ENCODE measurements at places on chromosomes 5 and 9.

GRCh38 chr9:130970855-130971254 lies 31.8 kb upstream of the FIBCD1 start:
- no peak for DNase-seq

DNA sequence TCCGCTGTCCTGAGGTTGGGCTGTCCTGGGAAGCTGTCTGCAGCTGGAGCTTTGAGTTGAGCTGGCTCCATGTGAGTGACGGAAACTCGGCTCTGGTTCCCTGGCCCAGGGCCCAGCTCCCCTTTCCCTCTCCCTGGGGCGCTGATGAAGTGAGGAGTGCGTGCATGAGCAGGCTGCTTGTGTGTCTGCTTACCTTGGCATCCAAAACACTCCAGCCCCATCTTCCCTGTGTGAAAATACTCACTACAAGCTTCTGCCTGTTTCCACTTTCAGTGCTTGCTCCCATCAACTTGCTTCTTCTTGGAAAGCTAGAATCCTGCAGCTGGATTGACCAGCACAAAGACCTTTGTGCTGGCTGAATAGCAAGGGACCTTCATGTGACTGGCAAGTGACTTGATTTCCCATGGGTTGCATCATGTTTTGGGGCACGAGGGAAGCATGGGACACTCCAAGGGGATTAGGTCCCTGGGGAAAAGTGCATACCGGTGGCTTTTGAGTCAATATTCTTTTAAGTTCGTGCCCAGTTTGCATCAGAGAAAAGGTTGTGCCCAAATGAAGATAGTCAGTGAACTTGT lies 198.1 kb downstream of the GADD45G start:
- DNase-seq, result no peak

- no peak for DNase-seq
Observed at GRCh38 chr9:13596383-13596970, 317.0 kb upstream of the MPDZ start.

DNA sequence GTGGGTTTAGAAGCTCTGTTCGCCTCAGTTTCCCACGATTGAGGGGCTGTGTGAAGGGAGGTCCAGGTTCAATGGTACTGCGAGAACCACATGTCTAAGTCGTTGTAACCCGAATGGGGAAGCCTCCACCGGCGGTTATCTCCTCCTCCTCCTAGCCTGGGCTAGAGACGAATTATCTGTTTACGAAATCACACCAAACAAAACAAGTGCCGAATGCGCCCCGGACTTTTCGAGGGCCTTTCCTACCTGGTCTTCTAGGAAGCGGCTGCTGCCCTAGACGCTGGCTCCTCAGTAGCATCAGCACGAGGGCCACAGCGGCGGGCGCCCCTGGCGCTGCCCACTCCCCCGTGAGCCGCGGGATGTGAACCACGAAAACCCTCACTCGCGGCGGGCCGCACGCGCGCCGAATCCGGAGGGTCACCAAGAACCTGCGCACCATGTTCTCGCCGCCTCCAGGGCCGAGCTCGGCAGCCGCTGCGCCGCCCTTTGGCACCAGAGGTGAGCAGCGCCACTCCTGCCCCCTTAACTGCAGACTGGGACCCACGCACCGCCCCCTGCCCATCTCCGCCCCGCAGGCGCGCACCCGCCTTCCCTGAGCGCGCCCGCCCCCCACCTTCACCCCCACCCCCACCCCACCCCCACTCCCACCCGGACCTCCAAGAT lies at the start of gene CDKN2A:
Gene CDKN2A, minus strand, starts transcription at position 500 of the 663 bp plus-strand sequence.
- peak; percentile 36 for DNase-seq

DNA sequence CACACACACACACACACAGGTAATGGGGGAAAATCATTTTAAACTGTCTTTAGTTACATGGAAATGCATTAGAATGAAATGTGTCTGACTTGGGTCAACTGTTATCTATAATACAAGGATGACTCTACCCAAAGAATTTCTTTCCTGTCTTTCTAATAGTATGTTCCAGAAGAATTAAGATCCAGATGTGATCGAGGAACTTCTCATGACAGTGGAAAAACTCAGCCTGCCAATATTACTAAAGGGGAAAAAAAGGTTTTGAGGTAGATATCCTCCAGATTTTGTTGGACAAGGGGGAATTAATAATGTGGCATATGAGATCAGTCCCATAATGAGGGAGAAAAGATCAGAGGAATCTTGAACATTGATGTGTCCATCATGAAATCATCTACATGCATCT lies 190.6 kb upstream of the MAP3K1 start:
- DNase-seq, result no peak

- no peak for DNase-seq
Observed at GRCh38 chr5:89232139-89232603, 349.2 kb upstream of the MEF2C start.

DNA sequence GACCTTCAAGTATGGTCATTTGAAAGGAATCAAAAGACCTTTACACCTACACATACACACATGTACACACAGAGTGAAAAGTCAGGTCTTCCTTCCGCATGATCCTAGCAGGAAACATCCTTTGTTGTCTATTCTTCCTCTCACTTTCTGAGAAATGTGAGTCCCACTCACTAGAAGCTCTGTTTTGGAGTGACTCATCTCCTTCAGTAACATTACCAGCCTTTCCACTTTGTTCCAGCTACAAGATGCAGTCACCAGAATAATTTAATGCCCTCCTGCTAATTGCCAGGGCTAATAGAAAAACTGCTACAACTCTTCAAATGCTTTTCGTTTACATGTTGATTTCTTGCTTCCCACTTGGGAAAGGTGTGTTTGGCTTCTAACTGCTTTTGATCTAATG lies 417.3 kb downstream of the RASEF start:
- DNase-seq, result no peak

GRCh38 chr5:56840597-56840996 lies 25.2 kb downstream of the MAP3K1 start:
- no peak for DNase-seq

GRCh38 chr5:54329731-54330709 lies 19.6 kb upstream of the ARL15 start:
- no peak for DNase-seq

DNA sequence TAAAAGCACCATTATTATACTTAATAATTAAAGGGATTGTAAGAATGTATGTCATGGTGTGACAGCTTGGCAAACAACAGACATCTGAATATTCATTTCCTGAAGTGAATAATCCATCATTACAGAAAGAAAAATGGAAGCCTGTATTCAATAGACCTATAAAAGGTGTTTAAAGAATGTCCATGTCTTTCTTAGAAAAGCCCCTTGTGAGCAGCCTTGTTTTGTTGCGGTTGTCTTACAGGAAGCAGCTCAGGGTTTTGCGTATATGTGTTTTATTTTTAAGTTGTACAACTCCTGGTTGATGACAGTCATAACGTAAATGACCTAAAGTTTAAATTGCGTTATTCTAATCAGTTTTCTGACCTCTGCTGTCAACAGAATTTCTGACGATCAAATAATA lies 53.8 kb downstream of the CAST start:
- DNase-seq, result no peak

DNA sequence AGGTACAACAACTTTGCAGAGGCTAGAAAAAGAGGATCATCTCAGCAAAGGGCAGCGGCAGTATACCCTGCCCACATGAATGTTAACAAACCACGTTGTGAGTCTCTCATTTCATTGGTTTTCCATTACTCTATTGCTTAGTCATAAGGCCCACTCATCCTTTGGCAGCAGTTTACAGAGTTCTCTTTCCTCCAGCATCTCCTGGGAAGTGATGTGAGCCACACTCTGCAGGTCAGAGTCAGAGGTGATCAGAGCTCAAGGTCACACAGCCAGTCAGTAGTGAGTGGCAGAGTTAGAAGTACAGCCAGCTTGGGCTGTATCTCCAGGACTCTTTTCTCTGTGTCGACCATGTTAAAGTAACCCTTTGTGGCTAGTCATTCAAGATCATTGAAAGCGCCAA lies 599.6 kb upstream of the GRAMD2B start:
- no peak for DNase-seq

DNA sequence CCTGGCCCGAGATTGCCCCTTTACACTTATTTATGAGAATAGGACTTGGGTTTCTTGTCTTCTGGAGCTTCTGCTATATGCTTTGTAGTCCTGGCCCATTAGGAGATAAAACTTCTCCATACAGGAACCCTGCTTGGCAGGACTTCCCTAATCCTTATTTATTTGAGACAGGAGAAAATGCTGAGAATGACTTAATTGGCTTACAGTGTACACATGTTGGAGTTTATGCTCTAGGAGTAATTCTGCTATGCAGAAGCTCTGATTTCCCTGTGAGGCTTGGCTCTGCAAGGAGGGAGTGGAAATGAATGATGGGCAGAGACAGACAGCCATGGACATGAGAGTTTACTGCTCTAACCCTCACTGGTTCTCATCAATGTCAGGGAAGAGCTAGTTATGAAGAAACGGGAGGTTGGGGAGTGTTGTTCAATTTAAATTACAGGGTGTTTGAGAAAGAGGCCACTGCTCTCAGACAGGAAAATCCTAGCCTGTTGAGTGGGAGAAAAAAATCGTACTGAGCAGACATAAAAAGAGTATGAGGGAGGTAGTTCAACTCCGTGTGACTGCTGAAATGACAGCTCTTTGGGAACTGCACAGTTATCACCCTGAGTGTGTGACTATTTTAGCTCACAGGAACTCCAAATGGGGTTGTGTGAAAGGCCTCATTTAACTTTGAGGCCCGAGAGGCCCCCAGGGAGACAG lies 37.5 kb downstream of the ACTBL2 start:
- no peak for DNase-seq

DNA sequence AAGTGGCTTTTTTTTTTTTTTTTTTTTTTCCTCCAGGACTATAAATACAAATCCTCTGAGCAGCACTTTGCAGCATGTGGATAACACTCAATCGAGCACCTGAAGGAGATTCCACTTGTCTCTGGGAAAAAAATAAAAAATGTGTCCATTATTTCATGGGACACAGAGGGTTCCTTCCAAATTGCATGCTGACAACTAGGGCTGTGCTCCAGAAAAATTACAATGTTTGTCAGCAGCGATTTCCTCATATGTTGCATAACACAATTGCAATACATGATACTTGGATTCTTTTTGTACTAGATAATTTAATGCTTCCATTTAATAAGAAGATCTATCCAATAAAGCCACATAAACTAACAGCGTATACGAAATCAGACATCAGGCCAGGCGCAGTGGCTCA lies 84.4 kb downstream of the CDH18 start:
- DNase-seq, result no peak

DNA sequence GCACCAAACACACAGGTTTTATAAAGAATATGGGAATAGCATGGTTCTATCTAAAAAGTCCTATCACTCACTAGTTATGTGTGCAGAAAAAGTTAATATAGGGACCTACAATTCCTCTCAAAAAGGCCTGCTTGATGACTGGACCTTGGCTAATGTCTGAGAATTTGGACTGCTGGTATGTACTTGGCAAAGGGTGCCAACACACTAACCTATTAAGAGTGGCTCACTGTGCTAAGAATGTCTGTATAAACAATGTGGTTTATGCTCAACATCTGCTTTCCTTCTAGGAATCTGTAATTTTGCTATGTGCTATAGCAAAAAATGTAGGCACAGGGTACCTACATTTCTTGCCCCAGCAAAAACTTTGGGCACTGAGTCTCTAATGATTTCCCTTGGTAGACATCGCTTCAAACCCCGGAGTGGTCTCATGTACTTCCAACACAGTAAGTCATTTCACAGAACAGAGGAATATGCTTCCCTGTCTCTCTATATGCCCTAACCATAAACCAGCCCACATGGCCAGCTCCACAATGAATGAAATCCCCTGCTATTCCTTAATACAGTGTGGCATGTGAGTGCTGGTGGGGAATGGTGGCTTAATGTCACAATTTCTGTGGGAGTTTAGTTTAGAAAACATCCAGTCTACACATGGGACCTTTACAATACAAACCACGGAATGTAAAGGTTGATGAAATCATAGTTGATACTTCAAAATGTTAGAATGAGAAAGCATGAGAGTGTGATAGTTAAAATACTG lies 101.7 kb downstream of the UBAP2 start:
- no peak for DNase-seq

DNA sequence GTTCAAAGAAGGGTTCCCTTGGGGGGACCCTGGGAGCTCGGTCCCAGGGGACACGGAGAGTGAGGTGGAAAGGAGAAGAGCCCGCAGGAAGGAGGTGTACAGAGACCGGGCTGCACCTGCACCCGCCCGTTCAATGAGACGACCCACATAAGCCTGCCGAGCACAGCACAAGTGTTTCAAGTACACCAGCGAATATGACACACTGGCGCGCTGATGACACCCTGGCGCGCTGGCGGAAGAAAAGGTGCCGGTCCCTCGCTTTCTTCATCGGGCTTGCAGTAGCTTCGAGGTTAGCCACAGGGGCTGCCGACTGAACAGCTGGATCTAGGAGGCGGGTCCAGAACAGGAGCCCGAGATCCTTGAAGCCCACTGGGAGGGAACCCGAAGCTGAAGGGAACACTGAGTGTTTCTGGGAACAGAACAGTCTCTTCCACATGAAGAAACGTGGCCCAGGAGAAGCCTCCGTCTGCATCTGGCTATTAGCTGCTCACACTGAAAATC lies 1.4 kb downstream of the TBC1D9B start:
- no peak for DNase-seq

DNA sequence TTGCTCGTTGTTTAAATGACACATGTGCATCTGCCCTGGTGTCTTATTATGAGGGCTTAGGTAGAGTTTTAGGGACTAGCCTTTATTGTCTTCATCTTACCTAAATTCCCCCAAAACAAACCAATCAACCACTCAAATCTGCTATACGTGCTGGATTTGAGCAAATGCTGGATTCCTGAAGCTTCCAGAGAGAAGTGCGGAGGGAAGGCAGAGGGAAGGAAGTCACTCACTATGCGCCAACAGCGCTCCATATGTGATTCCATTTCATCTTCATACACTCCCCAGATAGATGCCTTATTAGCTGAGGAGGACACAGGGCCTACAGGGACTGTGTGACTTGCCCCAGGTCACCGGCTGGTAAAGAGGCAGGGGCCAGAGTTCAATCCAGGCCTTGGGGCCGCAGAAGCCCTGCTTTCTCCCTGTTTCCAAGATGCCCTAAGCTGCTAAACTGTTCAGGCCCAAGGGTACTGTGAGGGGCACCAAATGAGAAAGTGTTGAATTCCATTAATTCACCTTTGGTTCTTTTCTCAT lies 63.5 kb downstream of the OTULIN start:
- DNase-seq, result no peak

DNA sequence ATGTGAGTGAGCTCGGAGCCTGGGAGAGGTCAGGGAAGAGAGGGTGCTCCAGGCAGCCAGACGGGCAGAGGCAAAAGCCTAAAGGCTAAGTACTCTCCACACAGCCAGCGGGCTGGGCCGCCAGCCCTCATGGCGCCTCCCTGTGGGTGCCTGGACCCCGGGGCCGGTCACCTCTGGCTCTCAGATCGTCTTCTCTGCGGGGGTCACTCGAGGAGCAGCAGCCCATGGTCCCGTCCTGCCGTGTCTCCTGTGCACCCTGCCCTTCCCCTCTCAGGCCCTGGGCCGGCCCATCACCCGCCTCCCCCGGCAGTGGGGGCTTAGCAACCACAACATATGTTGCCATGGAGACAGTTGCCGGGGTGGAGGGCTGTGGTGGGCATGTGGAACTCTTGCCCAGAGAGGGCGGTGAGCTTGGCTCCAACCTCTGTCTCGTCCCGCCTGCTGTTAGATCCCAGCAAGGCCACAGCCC lies 4.2 kb downstream of the AK1 start:
- DNase-seq, result no peak

- DNase-seq, result no peak
Observed at GRCh38 chr9:27336126-27336525, 39.2 kb upstream of the EQTN start.
